ENCODE measurements at places on chromosomes 7 and 10.

DNA sequence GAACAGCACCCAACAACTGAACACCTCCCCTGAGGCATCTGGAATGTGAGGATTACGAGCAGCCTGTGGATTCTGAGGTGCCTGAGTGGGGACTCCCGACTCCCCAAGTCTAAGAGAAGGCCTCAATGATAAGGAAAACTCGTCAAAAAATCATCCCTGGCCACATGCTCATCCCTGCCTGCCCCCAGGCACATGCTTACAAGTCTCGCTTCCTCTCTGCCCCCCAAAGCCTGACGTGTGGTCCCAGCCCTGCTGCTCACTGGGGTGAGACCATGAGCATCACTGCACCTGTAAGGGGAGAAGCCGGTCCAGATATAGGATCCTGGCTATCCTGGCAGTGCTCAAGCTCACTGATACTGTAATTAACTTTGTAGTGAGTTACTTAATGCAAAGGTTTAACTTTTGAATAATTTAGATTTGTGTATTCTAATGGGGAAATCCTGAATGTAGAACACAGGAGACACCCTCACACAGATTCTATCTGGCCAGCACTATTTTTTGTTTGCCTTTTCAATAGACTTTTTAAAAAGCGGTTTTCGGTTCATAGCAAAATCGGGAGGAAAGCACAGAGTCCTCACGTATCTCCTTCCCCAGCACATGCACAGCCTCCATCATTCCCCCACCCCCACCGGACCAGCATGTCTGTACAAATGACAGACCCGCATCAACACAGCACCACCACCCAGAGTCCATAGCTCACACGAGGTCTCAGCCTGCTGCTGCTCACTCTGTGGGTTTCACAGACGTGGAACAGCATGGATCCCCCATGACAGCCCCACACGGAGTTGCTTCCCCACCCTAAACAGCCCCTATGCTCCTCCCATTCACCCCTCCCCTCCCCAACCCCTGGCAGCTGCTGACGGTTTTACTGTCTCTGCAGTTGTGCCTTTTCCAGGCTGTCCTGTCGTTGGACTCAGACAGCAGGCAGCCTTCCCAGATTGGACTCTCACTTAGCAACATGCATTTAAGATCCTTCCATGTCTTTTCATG lies 167.9 kb downstream of the DIP2C start:
- no peak for DNase-seq

- DNase-seq: no peak
These were observed 13.7 kb downstream of the LIPA start for GRCh38 chr10:89237849-89238248.

- peak; percentile 8 for DNase-seq
These were observed 448.1 kb downstream of the SORCS1 start for GRCh38 chr10:106716381-106716780.

GRCh38 chr7:127628445-127628844 lies 10.5 kb upstream of the PAX4 start:
- DNase-seq: no peak

DNA sequence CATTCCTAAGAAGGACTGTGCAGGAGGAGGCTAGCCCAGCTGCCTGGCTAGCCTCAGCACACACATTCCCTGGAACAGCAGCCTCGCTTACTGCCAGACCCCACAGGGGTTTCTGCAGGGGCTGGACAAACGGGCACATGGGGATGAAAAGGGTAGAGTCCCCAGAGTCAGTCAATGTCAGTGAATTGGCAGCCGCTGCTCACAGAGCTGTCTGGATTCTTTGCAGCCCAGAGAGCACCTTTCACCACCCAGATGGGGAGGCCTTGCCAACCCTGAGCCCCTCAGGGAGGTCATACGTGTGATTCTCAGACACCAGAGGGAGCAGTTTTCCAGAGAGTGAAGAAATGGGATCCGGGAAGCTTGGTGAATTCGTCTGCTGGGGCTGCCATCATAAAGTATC lies 143.3 kb downstream of the KCNMA1 start:
- no peak for DNase-seq

DNA sequence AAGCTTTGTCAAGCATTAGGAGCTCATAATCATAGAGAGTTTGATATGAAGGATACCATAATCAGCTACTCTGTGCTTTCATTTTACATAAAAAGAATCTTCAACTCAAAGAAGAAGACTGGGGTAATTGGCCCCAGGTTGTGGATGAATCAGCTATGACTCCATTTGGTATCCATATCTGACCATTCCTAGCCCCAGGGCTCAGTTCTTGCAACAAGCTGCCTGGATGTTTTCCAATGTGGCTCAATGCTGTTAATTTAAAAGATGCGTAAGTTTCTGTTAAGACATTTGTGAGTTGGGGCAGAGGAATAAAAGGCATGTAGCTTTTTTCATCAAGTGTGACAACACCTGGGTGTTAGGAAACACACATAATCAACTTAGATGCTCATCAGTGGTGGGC lies 951.1 kb downstream of the NRG3 start:
- DNase-seq: peak; percentile 2

GRCh38 chr10:97785231-97785630 lies 13.4 kb upstream of the SFRP5 start:
- DNase-seq: no peak

- DNase-seq: no peak
These were observed 19.7 kb upstream of the GDI2 start for GRCh38 chr10:5832946-5833345.

DNA sequence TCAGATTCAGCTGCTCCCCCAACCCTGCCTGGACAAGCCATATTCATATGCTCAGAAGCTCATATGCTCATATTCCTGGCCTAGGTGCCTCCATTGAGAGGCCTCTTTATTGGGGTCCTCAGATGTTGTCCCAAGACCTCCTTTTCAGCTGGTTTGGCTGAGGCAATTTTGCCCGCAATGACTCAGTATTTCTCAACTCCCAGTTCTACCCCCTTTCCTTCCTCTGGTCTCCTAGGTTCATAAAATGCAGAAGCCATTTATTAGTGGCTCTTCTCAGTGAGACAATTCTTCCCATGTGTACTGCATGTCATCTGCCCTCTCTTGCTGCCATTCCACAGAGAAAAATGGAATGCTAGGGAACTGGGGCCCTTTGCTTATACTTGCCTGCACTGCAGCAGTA lies 110.7 kb downstream of the INHBA start:
- DNase-seq: no peak

- DNase-seq: no peak
These were observed at the start of gene RARRES2 for GRCh38 chr7:150341263-150342120. Gene RARRES2 (minus strand): TSS chr7:150341629. CDS start chr7:150340609, 1,020 bp downstream.

GRCh38 chr10:77571490-77571889 lies 66.1 kb downstream of the KCNMA1 start:
- no peak for DNase-seq

DNA sequence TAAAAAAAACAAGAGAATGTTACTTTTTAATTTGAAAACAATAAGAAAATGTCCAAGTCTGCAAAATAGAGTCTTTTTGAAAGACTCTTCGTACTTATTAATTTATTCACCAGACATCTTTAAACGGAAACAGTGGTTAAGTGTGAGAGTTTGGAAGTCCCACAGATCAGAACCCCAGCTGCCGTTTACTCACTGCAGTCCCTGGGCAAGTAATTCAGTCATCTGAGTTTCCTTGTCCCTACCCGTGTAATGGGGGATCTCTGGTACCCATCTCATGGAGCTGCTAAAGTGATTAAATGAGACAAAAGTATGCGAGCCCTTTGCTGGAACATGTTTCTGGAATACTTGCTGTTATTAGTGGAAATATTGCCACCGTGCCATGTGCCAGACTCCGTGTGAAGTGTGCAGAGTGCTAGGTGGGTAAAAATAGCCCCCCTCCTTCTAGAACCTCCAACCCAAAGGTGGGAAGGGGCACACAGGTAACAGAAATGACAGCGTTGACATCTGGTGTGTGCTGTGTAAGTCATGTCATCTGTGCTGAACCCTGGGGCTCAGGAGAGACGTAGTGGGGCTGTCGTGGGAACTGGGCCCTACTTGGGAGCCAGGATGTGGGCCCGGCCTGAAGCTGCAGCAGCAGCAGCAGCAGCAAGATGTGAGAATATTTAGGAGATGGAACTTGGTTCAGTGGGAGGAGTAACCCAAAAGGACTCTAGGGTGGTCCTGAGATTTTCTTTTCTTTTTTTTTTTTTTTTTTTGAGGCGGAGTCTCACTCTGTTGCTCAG lies 140.5 kb downstream of the CUX1 start:
- no peak for DNase-seq

DNA sequence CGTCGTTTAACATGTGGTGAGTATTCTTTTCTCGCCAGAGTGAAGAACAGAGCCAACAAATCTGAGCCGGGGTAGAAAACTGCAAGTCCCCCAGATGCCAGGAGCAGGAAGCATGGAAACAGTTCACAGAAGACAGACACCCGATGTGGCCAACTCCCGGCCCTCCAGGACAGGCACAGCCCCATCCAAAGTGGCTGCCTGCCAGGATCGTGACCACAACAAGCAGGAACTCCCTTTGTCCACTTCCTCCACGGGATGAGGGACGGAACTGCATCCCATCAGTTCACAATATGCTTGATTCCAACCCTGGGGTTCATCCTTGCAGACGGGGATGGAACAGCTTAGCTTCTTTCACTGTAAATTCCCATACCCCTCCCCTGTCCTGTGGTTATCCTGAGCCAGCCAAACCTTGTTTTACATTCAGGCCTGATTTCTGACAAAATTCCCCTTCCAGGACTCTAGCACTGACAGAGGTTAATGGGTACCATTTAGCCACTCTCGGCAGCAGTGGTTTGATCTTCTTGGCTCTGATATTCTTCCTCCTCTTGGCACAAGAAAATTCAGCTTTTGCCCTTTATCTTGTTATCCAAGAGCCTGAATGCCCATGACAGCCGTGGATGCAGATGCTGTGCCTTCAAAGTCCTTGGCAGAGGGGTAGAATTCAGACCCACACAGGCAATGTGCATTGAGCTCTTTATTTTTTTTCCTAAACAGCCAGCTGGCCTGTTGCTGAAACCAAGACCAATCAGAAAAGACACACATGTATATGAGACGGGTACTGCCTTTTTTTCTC lies 105.5 kb upstream of the FAM204A start:
- DNase-seq: no peak

DNA sequence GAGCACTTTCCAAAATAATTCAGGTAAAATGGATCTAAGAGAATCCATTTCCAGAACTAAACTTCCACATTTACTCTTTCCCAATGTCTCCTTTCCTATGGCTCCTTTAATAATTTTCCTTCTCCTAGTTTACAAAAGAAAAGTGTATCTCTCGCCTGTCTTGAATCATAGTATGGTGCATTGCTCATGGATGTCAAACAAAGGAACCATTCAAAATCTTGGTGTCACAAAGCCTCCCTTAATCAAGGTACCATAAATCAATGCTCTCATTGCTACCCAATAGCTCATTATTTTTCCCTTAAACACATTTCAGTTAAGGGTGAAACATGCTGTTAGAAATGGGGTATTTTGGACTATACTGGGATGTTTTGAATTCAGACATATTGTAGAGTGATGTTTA lies 57.6 kb upstream of the KCNMA1 start:
- peak; percentile 66 for DNase-seq

DNA sequence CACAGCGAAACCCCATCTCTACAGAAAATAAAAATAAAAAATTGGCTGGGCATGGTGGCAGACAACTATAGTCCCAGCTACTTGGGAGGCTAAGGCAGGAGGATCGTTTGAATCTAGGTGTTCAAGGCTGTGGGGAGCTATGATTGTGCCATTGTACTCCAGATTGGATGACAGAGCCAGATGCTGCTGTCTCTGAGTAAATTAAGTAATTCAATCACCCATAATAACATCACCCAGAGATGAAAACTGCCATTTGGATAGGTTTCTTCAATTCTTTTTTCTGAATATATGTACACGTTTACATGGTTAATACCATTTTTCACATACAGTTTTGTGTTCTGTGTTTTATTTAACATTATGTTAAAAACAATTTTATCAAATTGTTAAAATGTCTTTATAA lies 79.3 kb downstream of the WIPF3 start:
- no peak for DNase-seq

DNA sequence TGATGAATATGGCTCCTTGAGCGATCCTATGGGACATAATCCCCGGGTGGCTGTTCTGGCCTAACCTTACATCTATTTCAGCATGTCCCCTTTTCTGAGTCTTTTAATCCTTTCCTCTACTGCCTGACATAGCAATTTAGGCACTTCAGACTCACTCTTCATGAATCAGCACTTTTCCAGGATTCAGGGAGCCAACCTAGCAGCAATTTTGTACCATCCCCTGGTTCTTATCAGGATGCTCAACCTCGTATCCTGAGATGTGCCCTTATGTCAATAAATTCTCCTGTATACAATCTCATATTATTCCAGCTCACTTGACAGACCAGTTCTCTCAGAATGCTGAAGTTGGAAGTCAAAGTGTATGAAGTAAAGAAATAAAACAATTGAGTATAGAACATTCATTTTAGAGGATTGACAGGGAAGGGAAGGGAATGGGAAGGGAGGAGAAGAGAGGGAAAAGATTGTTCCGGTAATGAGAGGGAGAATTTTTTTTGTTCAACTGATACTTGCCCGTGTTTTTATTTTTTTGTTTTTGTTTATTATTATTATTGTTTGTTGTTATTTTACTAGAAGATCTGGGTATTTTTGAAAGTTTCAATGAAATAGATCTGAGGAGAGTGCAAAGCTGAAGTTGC lies 8.2 kb upstream of the ZC3HAV1 start:
- DNase-seq: no peak

DNA sequence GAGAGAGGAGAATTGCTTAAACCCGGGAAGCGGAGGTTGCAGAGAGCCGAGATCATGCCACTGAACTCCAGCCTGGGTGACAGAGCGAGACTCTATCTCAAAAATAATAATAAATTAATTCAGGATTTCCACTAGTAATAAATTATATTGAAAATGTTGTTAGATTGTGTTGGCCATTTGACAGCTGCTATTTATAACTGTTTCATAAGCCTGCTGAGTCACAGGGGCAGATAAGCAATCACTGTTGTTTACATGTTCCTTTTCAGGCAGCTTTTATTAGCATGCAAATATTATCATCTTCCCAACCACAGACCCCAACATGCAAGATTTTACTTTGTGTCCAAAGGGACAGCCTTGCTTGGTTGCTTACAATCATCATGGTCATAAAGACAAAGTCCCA lies 49.5 kb upstream of the ZNF138 start:
- no peak for DNase-seq

DNA sequence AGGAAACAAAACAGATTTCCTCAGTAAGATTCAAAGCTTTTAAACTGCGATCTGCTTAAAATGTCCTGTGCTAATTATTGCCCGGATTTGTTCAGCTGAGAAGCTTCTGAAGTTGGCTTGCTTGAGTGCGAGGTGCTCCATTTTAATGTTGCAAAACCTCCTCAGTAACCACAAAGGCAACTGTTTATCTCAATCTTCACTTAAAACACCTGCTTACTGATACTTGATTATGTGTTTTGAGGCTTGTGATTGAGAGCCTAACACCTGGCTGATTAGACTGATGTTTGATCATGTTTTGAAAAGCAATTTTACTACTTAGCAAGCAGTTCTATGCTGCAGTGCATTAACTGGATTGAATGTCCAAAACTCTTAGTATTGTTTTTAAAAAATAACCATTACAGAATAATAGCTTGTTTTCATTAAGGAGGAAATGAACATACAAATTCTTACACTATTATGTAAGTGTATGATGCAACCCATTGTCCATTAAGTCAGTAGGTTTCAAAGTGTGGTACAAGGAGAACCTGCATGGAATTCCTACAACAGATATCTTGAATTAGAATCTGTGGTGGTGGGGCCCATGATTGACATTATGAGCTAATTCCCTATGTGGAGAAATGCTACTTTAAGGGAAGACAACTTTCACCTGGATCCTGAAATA lies 96.9 kb upstream of the FAM180A start:
- no peak for DNase-seq

All from COLO829 (cell line).